ENCODE measurements at places on chromosomes 16 and 17. TPM values are rescaled to one million over a fixed set of nuclear protein-coding genes. Genes with fewer than 3 reads are reported as not detected.

KRTAP2-1 gene
- not detected for polyA plus RNA-seq

CIBAR2 gene
- polyA plus RNA-seq: 0.17 TPM

CPNE7 gene
- 2.9 TPM for polyA plus RNA-seq

MRPS7 gene
- polyA plus RNA-seq: 80.2 TPM

MYH8 gene
- 0.89 TPM for polyA plus RNA-seq

CEMP1 gene
- polyA plus RNA-seq: 7.8 TPM

UNC45B gene
- 0.10 TPM for polyA plus RNA-seq

TERB1 gene
- polyA plus RNA-seq: not detected

MLKL gene
- polyA plus RNA-seq: 3.6 TPM

HOXB5 gene
- 28.8 TPM for polyA plus RNA-seq

PITPNC1 gene
- polyA plus RNA-seq: 23.0 TPM

TNS4 gene
- polyA plus RNA-seq: not detected

NOG gene
- polyA plus RNA-seq: 1.5 TPM

BCL6B gene
- 28.0 TPM for polyA plus RNA-seq

KRT12 gene
- polyA plus RNA-seq: not detected

GRCh38 chr17:47220531-47220999 lies 11.4 kb downstream of the MYL4 start:
- DNase-seq: no peak

GRCh38 chr16:50458667-50459495 lies 89.3 kb upstream of the NKD1 start:
- DNase-seq: no peak

GRCh38 chr16:17828012-17828411 lies 357.3 kb upstream of the XYLT1 start:
- peak; percentile 1 for DNase-seq

DNA sequence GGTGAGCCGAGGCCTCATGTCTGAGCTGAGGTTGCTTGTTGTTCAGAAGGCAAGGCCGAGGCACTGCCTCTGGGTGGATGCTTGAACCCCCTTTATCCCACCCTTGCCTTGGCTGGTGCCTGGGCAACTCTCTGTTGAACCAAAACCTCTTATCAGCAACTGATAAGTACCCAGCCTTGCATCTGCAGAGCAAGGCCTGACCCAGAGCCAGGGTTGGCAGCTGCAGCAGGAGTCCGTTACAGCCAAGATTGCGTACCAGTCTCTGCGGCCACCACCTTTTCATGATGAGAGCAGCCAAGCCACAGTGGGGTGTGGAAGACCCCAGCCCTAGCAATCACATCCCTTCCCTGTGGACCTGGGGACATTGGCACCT lies 118.3 kb downstream of the RAB11FIP4 start:
- no peak for DNase-seq

GRCh38 chr17:39709998-39710964 lies 10.4 kb downstream of the ERBB2 start:
- DNase-seq: no peak

DNA sequence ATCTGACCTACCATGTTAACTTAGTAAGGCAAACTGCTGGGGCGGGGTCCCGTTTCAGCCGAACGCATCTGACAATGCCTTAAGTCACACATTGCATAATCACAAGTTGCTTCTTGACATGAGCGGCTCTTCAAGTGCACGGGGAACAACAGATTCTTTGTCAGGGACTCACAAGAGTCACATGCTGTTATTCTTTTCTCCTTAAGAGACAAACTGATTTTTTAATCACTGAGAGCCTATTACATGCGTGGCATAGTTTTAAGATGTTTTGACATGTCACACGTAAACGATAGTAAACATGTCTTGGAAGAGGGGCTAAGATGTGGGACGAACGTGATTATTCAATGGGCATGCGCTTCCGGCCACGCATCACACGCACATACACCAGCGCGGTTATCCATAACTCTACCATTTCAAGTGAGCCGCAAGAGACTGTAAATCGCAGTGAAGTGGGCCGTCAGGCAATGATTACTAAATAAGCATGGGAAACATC lies 63.4 kb downstream of the ADCY9 start:
- DNase-seq: no peak

GRCh38 chr16:11334831-11335404 lies 10.3 kb upstream of the RMI2 start:
- no peak for DNase-seq

GRCh38 chr16:74667255-74667700 lies 601 bp upstream of the RFWD3 start:
- DNase-seq: peak; percentile 16

- DNase-seq: no peak
Observed at GRCh38 chr17:69959283-69959682, 115.7 kb upstream of the KCNJ16 start.

- DNase-seq: no peak
Observed at GRCh38 chr17:74113326-74113725, 90.2 kb upstream of the RPL38 start.

DNA sequence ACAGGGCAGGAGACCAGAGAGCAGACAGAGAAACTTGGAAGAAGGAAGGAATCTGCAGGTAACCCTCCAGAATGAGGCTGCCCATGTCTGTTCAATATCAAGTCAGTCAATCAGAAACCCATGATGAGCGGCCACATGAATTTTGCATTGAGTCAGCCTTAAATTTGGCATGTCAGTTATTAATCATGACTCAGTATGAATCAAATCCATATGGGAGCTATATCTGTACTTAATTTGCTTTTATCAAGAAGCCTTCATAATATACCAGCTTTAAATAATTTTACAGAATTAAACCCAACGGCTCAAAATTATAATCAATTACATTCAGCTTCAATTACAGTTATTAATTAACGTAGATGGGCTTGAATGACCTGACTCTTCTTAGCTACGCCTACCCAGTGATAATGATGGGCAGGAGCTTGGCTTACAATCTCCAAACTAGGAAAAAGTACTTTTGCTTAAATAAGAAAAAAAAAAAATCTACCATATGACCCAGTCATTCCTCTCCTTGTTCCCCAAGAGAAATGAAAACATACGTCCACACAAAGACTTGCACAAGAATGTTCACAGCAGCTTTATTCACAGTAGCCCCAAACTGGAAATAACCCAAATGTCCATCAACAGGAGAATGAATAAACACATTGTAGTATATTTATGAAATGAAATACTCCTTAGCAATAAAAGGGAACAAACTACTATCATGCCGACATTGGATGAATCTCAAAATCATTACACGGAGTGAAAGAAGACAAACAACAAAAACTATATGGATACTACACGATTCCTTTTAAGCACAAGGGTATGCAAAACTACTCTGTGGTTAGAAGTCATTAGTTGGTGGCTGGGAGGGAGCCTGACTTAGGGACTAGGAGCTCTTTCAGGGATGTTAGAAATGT lies 48.6 kb downstream of the SLC39A11 start:
- DNase-seq: no peak

DNA sequence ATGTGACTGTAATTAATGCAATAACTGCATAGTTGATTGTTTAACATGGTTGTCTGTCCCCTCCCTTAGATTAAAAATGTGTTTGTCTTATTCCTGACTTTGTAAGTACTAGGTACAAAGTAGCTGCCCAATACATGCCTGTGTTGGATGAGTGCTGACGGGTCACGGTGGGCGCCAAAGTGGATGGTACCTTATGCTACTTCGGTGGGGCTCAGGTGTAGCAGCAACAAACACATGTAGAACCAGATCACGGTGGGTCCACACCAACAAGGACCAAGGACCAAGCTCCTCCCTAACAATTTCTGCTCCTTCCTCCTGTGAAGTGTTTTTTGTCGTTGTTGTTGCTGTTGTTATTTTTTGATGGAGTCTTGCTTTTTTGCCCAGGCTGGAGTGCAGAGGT lies 46.4 kb upstream of the ZFHX3 start:
- DNase-seq: no peak

GRCh38 chr16:58487566-58488351 lies 12.2 kb upstream of the NDRG4 start:
- peak; percentile 74 for DNase-seq

GRCh38 chr17:30199600-30199999 lies 35.9 kb downstream of the SLC6A4 start:
- no peak for DNase-seq

- no peak for DNase-seq
Observed at GRCh38 chr17:46736100-46736499, 82.4 kb downstream of the WNT3 start.

DNA sequence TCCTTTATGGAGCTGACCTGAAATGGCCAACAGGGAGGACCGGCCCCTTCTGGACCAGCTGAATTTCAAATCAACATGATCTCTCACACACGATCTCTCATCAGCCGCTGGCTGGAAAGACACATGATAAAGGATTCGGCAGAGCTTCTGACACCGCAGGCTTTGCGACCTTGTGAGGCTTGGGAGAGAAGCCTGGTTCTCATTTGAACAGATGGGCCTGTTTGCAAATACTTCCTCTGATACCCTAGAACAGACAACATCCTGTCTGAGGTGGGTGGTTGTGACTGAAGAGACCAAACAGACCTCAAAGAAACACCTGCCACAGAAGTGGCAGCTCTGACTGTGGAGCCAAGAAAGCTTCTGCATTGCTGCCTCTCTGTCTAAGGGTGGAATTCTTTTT lies 77.9 kb upstream of the SDK2 start:
- no peak for DNase-seq

GRCh38 chr17:18191967-18192366 lies 8.3 kb downstream of the ALKBH5 start:
- DNase-seq: no peak

DNA sequence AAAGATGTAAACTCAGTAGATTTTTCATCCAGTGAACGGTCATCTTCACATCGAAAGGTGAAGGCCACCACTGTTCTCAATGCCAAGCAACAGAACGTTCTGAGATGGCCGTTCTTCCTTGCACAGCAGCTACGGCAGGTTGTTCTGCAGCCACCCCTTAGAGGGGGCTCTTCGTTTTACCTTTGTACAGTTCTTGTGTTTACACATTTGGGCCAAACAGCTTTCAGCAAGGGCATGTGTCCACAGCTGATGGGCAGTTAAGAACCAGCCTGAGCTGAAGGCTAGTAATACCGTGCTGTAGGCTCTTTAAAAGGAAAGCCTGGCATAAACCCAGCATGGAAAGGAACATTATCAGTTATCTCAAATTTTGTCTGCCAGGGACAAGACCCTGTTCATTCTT lies 15.9 kb downstream of the PLD6 start:
- no peak for DNase-seq

DNA sequence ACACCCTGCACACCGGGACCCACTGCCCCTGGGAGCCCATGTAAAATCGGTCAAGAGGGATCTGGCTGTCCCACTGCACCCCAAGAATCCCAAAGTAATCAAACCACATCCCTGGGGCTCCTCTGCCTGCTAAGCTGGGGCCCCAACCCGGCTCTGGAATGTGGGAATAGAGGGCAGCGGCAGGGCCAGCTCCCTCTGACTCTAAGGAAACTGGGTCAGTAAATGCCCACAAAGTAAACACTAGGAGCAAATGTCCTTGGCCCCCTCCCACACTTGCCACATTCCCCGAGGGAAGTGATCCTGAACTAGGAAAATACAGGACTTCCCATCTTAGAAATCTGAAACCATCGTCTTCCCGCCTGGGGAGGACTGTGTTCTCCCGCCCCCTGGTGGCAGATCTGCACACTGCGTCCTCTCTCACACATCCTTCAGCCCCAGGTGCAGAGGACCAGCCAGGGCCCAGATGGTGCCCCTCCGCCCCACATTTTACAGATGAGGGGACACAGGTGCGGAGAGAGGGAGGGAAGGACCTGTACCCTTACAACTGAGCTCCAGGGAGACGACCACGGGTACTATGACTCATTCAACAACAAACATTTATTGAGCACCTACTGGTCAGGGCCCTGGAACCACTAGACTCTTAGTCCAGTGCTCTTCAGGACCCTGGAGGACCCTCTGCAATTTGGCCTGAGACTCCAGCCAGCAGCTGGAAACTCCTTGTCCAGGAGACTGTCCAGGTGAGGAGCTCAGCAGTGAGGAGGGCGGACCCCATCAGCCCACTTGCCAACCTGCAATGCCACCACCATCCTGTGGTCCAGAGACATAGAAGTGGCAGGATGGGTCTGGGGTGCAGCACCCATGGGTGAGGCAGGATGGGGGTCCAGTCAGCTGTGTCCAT lies 10.1 kb downstream of the P3H4 start:
- no peak for DNase-seq

- no peak for DNase-seq
Observed at GRCh38 chr17:76446449-76447231, 6.3 kb downstream of the UBE2O start.

DNA sequence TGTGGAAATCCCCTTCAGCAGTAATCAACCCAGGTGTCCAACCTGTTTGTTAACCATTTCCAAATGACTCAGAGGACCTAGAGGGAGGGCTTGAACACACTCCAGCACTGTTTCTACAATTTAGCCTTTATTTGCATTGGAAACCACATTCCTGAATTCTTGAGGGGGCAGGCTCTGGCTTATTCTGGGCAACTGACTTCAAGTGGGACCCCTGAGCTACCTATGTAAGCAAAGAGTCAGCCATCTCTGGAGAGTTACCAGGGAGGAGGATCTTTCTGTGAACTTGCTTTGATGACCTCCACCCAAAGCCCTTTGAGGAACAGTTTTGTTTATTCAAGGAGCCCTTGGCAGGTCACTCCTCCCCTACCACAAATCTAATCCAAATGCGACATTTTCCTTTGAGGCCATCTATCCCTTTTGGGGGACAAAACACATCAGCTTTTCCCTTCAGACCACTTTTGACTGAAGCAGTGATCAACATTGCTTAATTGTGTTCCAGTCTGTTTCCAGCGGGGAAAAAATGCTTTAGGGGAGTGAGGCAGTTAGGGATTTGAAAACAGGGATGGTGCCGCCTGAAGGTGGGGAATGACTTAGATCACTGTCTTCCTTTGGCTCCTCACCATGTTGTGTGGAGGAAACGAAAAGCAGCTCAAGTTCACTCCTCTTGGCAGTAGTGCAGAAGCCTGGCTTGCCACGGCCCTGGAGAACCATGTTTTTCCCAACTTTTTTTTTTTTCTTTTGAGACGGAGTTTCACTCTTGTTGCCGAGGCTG lies 46.2 kb downstream of the TUBD1 start:
- no peak for DNase-seq

- no peak for DNase-seq
Observed at GRCh38 chr16:23807028-23807427, 28.8 kb upstream of the PRKCB start.

- no peak for DNase-seq
Observed at GRCh38 chr17:10870336-10871050, 32.6 kb upstream of the PIRT start.

DNA sequence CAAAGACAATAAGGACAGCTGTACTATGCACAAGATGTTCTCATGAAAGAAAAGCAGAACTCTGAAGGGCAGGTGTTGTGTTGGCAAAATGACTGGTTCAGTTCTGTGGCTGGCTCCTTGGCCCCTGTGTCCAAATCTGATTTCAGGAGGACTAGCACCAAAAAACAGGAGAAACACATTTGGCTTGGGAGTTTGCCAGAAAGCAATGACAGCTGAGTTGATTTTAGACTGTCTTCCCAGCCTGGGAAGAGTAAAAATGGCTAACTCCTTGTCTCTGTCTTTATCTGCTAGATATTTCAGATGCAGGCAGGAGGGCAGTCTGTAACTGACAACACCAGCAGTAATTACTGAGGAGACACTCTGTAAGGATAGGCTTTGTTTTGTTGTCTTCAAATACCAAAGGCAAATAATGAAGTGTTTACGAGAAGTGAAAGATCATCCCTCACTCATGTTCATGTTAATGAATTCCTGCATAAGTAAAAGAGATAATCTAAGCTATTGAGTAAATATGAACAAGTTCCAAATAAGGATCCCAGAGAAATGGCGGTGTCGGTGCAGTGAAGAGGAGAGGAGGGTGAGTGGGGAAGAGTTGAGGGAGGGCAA lies 989.0 kb downstream of the CDH11 start:
- DNase-seq: no peak
